ENCODE measurements at places on chromosomes 5 and 9. TPM values are rescaled to one million over a fixed set of nuclear protein-coding genes. Genes with fewer than 3 reads are reported as not detected.

NMUR2 gene
- not detected for total RNA-seq

TEX48 gene
- total RNA-seq = not detected

SPARC gene
- total RNA-seq = 567 TPM

CYFIP2 gene
- 51.5 TPM for total RNA-seq

TMEM171 gene
- not detected for total RNA-seq

IL4 gene
- total RNA-seq = not detected

TBC1D13 gene
- total RNA-seq = 17.1 TPM

GALNT12 gene
- total RNA-seq = 2.7 TPM

IL9 gene
- not detected for total RNA-seq

PAXX gene
- total RNA-seq = 27.4 TPM

TXNDC8 gene
- total RNA-seq = not detected

LMBRD2 gene
- 19.9 TPM for total RNA-seq

DNA sequence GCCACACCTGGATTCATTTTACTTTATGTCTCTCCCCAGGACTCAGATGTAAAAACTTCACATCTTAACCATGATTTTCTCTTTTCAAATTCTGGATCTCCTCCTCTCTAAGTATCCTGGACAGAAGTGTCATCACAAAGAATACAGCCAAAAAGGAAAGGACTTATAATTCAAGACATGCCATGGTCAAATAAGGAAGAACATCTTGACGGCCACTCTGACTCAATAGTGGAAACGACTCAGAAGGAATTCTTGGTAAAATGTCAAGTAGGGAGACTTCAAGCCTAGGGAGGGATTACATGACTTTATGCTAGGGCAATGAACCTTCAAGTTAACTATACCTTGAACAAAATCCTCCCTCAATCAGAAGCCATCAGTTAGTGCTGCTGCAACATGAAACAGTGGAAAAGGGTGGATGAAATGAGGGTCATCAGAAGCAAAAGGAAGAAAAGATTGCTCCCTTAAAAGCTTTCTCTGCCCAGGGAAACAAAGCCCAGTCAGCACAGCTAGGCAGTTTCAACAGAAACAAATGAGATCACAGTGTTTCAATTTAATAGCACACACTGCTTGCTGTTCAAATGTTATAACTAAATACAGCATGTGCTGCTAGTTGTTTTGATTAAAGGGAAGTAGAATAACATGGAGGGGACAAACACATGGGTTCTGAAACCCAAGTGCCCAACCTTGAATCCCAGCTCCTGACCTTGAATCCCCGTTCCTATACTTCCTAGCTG is 101.4 kb downstream of the LPAR1 start:
- peak overlapping the region; percentile 45 for H3K27ac ChIP-seq
- H3K4me1 ChIP-seq = no peaks in the 10 kb centered on the region
- no peak for DNase-seq
- H3K27me3 ChIP-seq = no peaks in the 10 kb centered on the region

DNA sequence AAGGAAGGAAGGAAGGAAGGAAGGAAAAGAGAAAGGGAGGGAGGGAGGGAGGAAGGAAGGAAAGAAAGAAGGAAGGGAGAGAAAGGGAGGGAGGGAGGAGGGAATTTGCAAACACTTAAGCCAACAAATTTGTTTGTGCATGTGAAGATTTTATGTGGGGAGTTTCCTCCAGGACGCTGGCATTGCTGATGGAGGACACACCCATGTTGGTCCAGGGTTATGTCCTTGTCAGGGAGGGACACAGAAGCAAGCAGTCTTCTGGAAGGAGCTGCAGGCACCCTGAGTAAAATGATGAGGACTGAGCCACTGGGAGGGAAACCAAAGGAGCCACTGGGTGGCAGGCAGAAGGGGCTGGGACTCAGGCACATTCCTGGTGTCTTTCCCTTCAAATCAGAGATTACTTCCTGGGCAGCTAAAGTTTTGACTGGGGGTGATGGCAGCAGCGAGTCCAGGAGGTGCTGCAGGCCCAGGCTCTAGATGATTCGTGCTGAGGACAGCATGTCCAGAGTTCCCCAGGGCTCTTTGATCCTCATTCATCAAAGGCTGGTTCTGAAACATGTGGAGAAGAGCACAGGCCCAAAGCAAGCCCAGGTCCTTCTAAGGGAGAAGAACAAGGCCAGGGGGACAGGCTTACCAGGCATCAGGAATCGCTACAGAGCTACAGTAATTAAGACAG is 109.2 kb downstream of the PAX5 start:
- no peak for DNase-seq
- no peak overlapping the region for H3K27ac ChIP-seq
- H3K4me1 ChIP-seq = no peaks in the 10 kb centered on the region
- no peak overlapping the region for H3K4me3 ChIP-seq
- no peaks in the 10 kb centered on the region for H3K36me3 ChIP-seq

GRCh38 chr9:133973111-133973790 is 18.9 kb downstream of the VAV2 start:
- H3K4me1 ChIP-seq = no peaks in the 10 kb centered on the region
- no peaks in the 10 kb centered on the region for H3K36me3 ChIP-seq
- H3K27me3 ChIP-seq = no peaks in the 10 kb centered on the region
- DNase-seq = no peak
- no peak overlapping the region for H3K27ac ChIP-seq

- no peaks in the 10 kb centered on the region for H3K36me3 ChIP-seq
- no peak for DNase-seq
- H3K4me1 ChIP-seq = no peaks in the 10 kb centered on the region
Observed at GRCh38 chr5:131357739-131358561, 94.1 kb downstream of the CDC42SE2 start.

DNA sequence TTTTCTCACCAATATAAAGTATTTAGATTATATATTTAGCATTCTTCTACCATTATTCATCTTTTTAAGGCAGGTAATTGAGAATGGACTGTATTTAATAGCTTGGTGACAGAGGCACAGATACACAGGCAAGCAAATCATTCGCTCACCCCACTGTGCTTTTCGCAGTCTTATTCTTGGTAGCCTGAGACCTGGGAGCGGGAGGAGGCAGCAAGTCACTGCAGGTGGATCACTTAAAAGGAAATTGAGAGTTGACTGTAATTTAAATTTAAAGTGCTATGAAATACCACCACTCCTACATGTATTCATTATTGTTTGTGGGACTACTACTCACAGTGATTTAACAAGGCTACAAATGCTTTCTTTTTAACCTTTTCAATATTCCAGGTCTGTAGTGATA is 9.7 kb downstream of the RICTOR start:
- no peak overlapping the region for H3K27ac ChIP-seq
- H3K4me3 ChIP-seq = no peak overlapping the region
- DNase-seq = no peak
- no peaks in the 10 kb centered on the region for H3K4me1 ChIP-seq
- H3K36me3 ChIP-seq = peaks cover 12% of the 10 kb centered on the region

GRCh38 chr5:32043105-32043504 is 131.0 kb downstream of the GOLPH3 start:
- H3K27me3 ChIP-seq = no peaks in the 10 kb centered on the region
- no peaks in the 10 kb centered on the region for H3K36me3 ChIP-seq
- H3K27ac ChIP-seq = no peak overlapping the region
- H3K4me3 ChIP-seq = no peak overlapping the region

DNA sequence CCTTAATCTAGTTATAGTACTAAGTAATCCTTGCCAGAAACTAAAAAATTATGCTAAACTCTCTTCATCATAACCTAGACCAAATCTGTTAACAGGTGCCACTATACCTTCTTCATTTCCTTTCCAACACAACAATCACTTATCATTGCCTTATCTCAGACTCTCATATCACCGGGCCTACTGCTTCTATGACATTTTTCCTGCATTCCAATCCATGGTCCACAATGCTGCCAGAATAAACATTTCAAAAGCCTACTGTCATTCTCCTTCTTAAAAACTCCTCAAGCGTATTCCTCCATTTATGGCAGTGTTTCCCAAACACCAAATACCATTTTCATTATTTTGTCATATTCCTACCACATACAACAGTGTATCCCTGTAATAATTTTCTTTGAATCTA is 6.5 kb downstream of the PPP6C start:
- H3K4me3 ChIP-seq = no peak overlapping the region
- peaks cover 59% of the 10 kb centered on the region for H3K4me1 ChIP-seq
- no peak overlapping the region for H3K27ac ChIP-seq
- no peak for DNase-seq
- no peaks in the 10 kb centered on the region for H3K27me3 ChIP-seq

DNA sequence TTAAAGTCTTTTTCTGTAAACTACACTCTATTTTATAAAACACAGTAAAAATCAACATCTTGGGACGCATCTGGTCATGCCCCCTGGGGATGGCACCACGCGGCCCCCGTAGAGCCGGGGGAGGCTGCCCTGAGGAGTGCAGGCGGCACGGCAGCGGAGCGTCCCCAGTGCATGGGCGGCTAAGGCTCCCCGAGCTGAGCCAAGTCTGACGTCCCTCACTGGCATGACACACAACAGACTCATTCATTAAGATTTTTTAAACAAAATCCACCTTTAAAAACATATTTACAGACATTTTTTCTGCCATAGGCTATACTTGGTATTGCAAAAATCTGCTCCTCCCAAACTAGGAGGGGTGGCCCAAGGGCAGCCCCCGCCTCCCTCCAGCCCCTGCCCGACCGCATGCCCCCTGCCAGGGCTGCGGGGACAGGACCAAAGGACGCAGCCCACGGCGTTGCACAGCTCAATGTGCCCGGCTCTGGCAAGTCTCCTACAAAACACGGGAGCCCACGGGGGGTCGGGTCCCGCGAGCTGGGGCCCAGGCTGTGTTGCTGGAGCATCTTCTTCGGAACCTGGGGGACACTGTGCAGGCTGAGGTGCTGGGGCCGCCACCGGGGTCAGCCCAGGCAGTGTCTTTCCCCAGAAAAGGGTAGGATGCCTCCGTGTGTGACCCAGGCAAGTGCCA is 11.8 kb upstream of the SEC16A start:
- no peak for DNase-seq
- H3K4me3 ChIP-seq = no peak overlapping the region
- no peaks in the 10 kb centered on the region for H3K4me1 ChIP-seq
- no peaks in the 10 kb centered on the region for H3K27me3 ChIP-seq
- H3K36me3 ChIP-seq = peaks cover 35% of the 10 kb centered on the region
- no peak overlapping the region for H3K27ac ChIP-seq

GRCh38 chr9:115038178-115038577 is 79.8 kb downstream of the TNC start:
- H3K36me3 ChIP-seq = no peaks in the 10 kb centered on the region
- H3K4me1 ChIP-seq = no peaks in the 10 kb centered on the region
- H3K27me3 ChIP-seq = no peaks in the 10 kb centered on the region
- H3K27ac ChIP-seq = no peak overlapping the region

DNA sequence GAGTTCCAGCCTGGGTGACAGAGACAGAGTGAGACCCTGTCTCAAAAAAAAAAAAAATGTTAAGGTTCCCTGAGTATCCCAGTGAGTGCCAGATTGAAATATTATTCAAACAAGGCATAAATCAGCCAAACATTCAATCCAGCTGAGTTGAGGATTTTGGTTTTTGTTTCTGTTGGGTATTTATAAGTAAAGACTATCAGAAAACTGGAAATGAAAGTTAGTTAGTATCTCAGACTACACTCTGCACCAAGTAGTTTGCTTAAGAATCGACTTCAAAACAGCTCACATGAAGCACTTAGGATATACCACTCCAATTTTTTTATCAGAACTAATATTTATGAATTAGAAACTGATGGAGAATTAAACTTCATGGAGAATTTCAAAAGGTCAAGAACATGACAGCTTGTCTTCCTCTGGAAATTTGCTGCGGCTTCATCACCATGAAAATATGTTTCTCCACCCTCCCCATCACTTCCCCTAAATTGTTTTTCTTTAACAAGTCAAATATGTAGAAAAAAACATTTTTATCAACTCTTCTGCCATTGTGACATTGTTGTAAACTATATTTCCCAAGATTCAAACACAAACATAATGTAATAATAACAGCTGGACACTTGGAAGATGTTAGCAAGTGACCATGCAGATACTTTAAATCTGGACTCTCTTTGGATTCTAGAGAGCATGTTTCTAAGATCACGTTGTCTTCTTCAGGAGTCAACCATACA is 110.0 kb upstream of the PTGER4 start:
- H3K27ac ChIP-seq = peak overlapping the region; percentile 43
- no peak for DNase-seq
- H3K36me3 ChIP-seq = no peaks in the 10 kb centered on the region
- no peaks in the 10 kb centered on the region for H3K27me3 ChIP-seq

GRCh38 chr5:133368916-133369783 is 243.2 kb downstream of the FSTL4 start:
- H3K4me1 ChIP-seq = peaks cover 14% of the 10 kb centered on the region
- no peaks in the 10 kb centered on the region for H3K27me3 ChIP-seq
- no peaks in the 10 kb centered on the region for H3K36me3 ChIP-seq
- no peak overlapping the region for H3K27ac ChIP-seq
- peak; percentile 28 for DNase-seq
- no peak overlapping the region for H3K4me3 ChIP-seq

DNA sequence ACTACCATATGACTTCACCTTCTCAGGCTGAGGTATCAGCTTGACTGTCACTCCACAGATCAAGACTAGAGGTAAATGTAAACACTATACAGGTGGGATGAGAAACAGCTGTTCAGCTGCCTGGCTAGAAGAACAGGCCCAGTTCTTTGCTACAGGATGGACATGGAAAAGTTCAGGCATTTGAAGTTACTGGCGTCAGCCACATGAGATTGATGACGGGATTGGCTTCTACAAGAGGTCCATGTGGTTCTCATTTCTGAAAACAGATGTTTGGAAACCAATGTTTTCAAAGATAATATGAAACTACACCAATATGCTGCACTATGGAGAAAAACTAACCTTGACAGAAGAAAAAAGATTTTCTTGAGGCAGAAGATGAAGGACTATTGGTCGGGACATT is 324.1 kb downstream of the CDH10 start:
- no peak overlapping the region for H3K4me3 ChIP-seq
- DNase-seq = no peak
- no peaks in the 10 kb centered on the region for H3K4me1 ChIP-seq

- no peak overlapping the region for H3K27ac ChIP-seq
- H3K4me1 ChIP-seq = no peaks in the 10 kb centered on the region
- H3K36me3 ChIP-seq = no peaks in the 10 kb centered on the region
- H3K27me3 ChIP-seq = no peaks in the 10 kb centered on the region
- no peak overlapping the region for H3K4me3 ChIP-seq
Observed at GRCh38 chr5:112270299-112271293, 148.5 kb downstream of the EPB41L4A start.

DNA sequence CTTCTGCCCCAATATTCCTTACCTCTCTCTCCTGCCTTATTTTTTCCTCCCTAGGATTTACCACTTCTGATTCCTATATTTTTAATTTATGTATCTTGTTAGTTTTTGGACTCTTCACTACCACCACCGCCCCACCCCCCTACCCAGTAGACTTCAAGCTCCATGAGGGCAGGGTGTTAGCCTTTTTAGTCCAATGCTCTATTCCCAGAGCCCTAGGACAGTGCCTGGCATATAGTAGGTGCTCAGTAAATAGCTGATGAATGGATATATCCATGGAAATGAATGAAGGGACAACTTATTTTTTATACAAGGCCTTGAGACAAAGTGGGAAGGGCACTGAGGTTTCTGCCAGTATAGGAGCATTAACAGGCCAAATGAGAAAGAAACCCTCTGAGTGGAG is 41.5 kb downstream of the IRF1 start:
- no peak for DNase-seq
- no peaks in the 10 kb centered on the region for H3K4me1 ChIP-seq
- H3K36me3 ChIP-seq = no peaks in the 10 kb centered on the region
- no peak overlapping the region for H3K27ac ChIP-seq

- H3K27me3 ChIP-seq = no peaks in the 10 kb centered on the region
- DNase-seq = no peak
- peaks cover 22% of the 10 kb centered on the region for H3K36me3 ChIP-seq
- H3K4me1 ChIP-seq = no peaks in the 10 kb centered on the region
- H3K27ac ChIP-seq = no peak overlapping the region
- H3K4me3 ChIP-seq = no peak overlapping the region
Observed at GRCh38 chr9:13163946-13164345, 115.5 kb downstream of the MPDZ start.
